Globus pallidus (tissue), 1 donor: ENCODE measurements at places on chromosomes 7 and 10.

- no peak for DNase-seq
Measured at GRCh38 chr7:106883456-106884026, 18.5 kb downstream of the PIK3CG start.

DNA sequence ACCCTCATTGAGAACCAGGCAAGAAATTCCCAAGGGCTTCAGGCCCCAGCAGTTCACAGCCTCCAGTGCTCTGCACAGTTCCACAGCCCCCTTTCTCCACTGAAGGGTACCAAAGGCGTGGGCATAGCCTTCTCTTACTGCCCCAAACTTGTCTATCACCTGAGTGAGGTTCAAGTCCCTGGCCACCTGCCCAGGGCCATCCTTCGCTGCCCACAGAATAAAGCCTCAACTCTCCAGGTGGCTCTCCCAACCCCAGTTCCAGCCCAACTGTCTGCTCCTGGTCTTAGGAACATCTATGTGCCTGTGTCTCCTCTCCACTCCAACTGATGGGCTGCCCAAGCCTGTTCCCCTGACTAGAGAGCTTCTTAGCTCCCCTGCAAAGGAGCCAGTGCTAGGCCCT lies 79.1 kb downstream of the FAM53B start:
- DNase-seq, result no peak

DNA sequence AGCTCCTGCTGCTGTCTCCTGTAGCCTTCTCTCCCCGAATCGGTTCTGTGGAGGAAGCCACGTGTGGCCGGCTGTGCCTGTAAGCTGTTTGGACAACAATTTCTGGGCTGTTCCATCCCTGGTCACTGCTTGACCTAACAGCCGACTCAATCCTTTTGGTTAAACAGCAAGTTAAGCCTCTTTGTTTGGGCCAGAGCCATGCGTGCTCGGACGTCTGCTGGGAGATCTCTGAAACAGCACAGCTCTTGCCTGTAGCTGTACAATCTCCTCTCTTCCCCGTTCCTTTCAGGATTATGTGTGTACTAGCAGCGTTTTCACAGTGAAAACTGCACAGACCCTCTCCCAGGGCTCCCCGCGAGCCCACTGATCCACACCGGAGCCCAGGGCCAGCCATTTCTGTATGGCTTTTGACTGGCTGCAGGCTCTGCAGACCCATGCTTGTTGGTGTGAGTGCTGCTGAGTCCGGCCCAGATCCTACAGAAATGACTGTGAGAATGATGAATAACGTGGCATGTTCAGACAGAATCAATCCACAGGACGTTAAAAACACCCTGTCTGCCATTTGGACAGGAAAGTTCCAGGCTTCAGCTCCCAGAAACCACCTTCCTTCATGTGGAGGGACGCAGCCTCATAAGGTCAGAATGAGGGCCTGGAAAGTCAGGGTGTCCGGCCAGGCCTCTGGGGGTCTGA lies 428.6 kb upstream of the ADARB2 start:
- no peak for DNase-seq

DNA sequence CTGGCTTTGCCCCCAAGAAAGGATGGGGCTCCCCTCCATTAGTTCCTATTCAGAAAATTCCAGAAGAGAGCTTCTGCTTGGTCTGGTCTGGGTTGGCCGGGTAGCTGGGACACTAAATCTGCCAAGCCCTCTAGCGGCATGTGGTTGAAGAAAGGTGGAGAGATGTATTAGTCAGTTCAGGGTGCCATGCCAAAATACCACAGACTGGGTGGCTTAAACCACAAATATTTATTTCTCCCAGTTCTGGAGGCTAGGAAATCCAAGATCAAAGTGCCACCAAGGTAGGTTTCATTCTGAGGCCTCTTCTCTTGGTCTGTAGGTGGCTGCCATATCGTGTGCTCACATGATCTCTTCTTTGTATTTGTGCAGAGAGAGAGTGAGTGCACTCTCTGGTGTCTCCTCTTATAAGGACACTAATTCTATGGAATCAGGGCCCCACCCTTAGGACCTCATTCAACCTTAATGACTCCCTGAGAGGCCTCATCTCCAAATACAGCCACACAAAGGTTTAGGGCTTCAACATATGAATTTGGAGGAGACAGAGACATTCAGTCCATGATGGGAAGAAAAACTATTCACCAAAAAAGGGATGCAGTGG lies 38.7 kb upstream of the MTPAP start:
- DNase-seq, result no peak

DNA sequence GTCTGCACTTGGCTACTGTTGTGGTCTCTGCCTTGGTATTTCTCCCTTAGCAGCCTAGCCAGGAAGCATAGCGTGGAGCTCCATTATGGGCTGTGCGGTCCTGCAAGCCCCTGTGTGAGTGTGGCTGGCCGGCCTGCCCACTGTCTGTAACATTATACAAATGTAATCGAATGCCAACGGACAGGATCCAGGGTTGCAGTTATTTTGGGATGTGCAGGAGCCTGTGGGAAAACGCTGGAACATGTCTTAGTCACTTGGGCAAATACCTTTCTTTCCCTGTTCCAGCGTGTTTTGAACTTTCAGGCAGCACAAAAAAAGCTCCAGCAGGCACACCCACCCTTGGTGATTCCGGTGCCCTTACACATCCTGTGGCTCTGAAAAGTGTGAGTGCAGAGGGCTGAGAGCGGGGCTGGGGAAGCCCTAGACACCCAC lies 29.5 kb downstream of the BAG3 start:
- no peak for DNase-seq

GRCh38 chr7:36040679-36041078 lies 112.4 kb upstream of the EEPD1 start:
- no peak for DNase-seq

GRCh38 chr7:148622887-148623585 lies 32.5 kb downstream of the C7orf33 start:
- no peak for DNase-seq

DNA sequence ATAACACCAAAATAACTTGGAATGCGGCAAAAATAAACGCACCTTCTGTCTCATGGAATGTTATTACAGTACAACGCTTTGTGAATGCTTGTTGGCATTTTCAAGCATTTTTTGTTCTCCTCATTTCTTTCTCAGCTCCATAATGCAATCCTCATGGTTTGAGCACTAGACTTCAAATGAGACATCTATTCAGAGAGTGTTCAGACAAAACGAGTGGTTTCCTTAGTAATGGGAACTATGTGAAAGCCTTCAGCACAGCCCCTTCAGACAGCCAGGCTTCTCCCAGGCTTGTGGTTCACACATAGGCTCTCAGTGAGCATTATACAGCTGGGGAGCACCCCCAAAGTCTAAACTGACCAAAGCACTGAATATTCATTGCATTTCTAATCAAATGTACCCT lies 8.6 kb upstream of the LRRN3 start:
- DNase-seq, result peak; percentile 33

GRCh38 chr7:77442636-77443035 lies 26.5 kb upstream of the GSAP start:
- DNase-seq, result no peak

GRCh38 chr7:14899030-14899429 lies 3.5 kb downstream of the DGKB start:
- no peak for DNase-seq

DNA sequence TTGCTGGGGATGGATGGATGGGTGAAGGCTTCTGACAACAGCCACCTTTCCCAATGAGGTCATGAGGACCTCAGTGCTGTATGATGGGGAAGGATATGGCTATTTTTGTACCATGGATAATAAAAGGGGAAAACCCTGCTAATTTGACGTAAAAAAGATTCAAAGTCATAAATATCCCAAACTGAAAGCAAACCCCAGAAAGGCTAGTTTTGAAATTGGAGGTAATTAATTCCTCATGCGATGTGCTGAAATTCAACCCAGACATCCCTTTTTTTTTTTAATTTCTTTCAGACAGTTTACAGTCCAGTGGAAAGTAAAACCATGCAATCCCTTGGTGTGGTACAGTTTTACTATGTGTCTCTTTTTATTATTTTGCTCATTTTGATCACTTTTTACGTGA lies 254.5 kb upstream of the BMPER start:
- DNase-seq, result no peak

GRCh38 chr10:104526188-104526587 lies 114.9 kb upstream of the SORCS3 start:
- no peak for DNase-seq

DNA sequence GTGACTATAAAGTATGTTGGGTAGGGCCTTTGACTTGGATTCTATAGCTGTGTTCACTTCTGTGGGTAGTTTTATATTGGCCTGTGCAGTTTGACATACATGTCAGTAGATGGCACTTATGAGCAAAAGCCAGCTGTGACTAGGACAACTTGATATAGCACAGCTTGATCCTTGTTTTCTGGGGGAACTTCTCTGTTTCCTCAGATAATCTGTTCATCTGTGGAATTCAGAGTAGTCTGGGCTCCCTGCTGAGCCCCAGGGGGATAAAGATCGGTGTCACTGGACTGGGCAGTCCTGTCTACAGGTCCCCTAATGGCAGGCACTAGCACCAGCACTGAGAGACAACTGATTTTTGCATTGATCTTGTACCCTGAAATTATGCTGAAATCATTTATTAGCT lies 25.4 kb downstream of the CYP2C9 start:
- DNase-seq, result peak; percentile 3

- no peak for DNase-seq
Measured at GRCh38 chr7:38217672-38218071, 39.6 kb downstream of the STARD3NL start.

DNA sequence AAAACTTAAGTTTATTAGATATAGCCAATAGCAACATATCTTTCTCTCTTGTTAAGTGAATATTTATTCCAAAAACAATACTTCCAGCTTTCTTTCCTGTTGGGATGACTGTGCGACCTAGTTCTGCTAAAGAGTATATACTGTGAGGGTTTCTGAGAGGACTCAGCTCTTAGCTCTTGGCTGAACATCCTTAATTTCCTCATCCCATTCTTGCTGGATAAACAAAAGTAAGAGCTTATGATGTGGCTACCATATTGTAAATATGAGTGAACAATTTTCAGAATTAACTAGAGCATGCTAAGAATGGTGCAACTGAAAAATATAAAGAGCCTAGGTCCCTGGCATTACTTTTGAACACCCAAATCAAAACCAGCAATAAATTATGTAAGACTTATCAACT lies 279.5 kb upstream of the GNAI1 start:
- DNase-seq, result no peak

DNA sequence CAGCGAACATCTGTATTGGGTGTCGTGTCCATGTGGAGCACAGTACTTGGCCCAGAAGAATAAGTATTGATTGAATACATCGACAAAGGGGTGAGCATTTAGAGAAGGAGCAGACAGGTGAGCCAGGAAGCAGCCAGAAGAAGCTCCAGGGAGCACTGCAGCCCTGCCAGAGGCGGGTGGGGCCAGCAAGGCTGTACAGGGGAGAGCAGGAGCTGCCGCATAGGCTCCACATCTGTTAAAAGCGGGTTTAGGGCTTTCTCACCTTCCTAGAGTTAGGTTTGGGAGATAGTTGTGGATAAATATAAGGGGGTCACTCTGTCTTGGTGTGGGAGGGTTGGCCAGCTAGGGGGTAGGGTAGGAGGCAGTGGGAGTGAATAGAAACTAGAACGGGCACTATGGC lies 1.3 kb upstream of the CPA1 start:
- no peak for DNase-seq

DNA sequence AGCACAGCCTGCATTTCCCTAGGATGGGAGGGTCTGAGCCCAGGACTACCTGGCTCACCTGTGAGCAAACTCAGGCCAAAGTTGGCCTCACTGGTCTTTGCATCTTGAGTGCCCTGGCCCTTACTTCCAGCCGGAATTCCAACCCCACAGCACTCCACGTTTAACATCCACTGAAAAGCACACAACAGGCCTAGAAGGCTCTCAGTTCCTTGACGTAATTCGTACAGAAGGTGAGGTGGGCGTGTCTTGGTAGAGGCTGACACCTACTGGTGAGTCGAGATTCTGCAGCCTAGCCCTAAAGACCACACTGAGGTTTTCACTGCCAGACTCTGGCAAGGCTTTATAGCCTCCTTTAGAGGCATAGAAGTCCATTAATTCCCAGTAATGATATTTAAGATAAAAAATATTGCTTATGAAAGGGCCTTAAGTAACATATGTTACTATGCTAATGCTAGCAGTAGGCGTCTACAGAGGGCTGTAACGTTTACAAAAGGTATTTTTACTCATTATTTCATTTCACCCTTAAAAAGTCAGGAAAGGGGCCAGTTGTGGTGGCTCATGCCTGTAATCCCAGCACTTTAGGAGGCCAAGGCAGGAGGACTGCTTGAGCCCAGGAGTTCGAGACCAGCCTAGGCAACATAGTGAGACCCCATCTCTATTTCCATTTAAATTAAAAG lies 95.8 kb downstream of the HIP1 start:
- no peak for DNase-seq

DNA sequence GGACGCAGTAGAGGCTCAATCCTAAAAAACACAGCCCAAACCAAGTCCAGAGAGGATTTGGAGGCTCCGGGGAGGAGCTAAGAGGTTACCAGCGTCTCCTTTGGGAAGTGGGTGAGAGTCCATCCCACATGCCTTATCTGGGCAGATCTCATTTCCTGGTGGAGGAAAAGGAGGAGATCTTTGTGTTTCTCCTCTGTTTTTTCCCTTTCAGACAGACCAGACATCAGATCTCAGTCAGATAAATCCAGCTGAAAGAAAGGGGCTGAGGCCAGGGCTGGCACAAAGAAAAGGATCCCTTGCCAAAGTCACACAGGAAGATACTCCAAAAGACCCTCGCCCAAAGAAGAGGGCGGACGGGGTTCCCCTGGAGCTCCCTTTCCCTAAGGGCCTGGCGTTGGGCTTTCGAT lies 58.3 kb upstream of the COMTD1 start:
- no peak for DNase-seq

GRCh38 chr10:91378061-91378460 lies 32.1 kb upstream of the HECTD2 start:
- DNase-seq, result no peak

DNA sequence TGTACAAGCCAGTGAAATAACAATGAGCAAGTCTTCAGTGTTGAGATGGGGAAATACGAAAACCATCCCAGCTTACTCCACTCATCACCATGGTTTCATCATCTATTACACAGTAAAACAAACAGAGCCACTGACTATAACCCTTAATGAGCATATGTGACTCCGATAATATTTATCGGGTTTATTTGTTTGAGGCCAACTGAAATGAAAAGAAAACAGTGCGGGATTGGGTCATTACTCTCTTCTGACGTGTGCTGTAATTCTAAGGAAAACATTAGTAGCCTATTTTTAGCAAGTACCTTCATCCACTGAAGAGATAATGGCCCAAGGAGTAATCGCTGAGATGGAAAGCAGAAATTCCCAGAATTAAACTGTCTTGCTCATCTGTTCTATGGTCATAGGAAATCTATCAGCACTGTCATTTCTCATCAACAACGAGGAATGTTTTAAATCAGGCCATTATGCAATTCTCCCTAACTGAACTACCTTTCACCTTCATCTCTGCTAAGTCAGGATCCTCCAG lies 716.5 kb downstream of the INHBA start:
- DNase-seq, result no peak
